ENCODE measurements at places on chromosomes 2 and 18.
A peak's percentile ranks its signal among the peaks of the same experiment; 100 is the strongest.

GRCh38 chr18:63155910-63156773, 163.4 kb downstream of the BCL2 start:
- no peak for DNase-seq

DNA sequence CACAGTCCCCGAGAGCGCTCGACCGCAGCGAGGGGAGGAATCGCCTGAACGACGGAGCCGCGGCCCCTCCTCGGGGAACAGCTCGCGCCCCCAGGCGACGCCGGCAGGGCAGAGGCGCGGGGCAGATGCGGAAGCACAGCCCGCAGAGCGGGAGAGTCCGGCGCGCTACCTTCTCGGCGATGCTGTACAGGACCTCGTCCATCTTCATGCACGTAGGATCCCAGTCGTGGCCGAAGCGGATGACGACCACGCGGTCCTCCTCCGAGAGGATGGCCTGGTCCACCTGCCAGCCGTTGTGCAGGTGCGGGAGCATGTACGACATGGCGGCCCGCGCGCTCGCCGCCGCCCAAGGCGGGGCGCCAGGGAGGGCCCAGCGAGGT, 302 bp downstream of the TXNL4A start:
- peak; percentile 88 for DNase-seq

- no peak for DNase-seq
These were observed 136.3 kb downstream of the CD8B2 start for GRCh38 chr2:106623456-106623855.

DNA sequence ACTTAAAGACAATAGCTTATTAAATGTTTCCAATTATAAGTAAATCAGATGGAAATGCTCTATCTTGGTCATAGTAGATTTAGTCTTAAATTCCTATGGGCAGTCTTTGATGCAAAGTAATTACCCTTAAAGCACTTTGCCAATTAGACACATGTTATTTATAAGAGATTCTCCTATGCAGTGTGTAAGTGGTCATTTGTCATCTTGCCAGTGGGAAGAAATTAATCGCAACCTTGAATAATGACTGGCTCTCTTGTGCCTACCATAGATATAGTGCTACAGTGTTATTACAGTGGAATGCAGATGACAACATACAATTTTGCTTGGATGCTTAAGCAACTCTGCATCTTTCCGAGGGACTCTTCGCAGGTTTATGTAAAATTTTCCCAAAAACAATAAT, 311.0 kb upstream of the THUMPD2 start:
- DNase-seq: no peak

- no peak for DNase-seq
These were observed 90.4 kb upstream of the CBLN2 start for GRCh38 chr18:72634500-72634899.

DNA sequence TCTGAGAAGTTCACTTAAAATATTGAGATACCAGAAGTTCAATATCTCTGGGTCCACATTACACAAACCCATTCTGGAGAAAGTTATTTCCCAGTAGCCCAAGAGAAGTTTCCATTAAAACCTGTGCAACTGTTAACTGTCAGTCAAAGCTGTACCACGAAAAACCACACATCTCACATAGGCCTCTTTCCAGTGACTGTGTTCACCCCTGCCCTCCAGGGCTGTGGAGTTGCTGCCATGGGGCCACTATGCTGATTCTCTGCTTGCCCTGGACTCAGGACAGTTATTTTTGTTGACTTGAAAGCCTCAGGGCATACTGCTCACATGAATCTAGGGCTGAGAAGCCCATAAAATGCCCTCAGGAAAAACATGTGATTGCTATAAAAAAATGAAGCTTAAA, 153.8 kb downstream of the PIEZO2 start:
- DNase-seq: no peak

GRCh38 chr2:208245746-208246145, 9.1 kb downstream of the IDH1 start:
- DNase-seq: no peak

DNA sequence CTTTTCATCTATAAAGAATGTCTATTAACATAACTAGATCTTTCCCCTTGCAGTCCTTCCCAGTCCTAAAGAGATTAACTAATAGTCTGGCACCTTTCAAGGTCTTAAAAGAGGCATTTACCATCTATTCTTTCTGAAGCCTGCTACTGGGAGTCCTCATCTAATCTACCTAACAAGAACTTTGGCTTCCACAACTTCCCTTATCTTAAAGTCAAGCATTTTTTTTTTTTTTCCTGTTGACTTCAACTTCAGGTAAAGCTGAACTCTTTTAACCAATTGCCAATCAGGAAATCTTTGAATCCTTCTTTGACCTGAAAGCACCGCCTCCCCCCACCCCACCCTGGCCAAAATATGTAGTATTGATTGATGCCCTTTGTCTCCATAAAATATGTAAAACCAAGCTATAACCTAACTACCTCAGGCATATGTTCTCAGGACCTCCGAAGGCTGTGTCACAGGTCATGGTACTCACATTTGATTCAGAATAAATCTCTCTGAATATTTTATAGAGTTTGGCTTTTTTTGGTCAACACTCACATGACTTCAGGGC, 168.6 kb downstream of the PTPRM start:
- no peak for DNase-seq

- peak; percentile 90 for DNase-seq
These were observed 1.8 kb upstream of the BCL11A start for GRCh38 chr2:60555066-60555782.

DNA sequence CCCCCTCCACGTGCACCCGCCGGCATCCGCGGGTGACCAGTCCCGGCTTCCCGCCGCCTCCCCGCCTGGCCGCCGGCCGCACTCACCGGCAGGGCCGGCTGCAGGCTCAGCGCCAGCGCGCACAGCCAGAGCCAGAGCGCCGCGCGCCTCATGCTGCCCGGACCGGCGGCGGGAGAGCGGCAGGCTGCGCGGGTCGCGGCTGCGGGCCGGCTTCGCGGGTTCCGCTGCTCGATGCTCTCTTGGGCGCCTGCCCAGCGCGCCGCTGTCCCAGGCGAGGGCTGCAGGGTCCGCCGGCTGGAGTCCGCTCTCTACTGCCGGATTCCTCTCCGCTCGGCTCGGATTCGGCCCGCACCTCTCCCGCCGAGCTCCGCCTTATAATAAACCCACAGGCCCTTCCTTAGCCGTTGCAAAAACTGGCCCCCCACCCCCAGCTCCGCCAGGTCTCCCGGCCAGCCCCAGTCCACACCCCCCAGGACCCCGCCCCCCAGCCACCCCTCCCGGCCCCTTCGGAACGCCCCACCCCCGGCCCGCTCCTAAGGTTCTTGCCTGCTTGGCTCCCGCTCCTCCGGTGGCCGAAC, at the start of gene SDC1:
SDC1 (minus strand) TSS at position 415 of the 578 bp plus-strand sequence; CDS start at position 152, 263 bp downstream.
- DNase-seq: peak; percentile 90

DNA sequence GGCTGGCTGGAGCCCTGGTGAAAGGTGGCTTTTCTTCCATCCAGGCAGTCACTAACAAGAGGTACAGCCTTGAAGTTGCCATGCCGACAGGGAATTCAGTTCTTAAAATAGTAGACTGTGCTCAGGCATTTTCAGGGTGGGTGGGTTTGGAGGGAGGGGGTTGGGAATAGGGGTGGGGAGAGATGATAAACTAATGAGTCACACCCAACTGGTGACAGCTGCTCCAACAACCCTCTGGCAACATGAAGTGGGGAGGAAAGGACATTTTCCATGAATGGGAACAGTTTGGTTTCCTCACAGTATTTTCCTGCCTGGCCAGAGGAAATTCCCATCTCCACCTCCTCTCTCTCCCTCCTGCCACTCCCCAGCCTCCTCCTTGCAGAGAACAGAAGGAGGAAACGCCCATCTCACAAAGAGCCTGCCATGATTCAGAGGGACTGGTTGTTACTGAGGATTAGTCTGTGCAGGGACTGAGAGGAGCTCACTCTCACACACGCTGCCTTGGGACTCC, 113.0 kb upstream of the SLC1A4 start:
- DNase-seq: no peak

- DNase-seq: no peak
These were observed 39.5 kb upstream of the MARCO start for GRCh38 chr2:118902266-118903028.

DNA sequence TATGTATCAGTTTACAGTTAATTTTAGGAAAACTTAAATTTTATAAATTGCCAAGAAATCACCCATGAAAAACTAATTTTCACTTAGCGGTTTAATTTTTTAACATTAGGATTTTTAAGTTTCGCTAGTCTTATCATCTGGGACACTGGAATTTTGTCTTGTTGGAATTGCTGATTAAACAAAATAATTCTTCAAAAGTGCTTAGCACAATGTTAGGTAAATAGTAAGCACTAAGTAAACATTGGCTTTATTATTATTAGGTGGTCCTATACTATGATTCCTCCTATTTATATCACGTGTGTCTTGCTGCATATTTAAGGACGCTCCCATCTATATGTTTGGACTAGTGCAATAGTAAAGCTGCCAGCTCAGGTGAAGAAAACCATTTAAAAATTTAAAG, 54.6 kb upstream of the MAP4K3 start:
- DNase-seq: no peak

GRCh38 chr2:25297738-25298137, 44.0 kb downstream of the DNMT3A start:
- DNase-seq: no peak

DNA sequence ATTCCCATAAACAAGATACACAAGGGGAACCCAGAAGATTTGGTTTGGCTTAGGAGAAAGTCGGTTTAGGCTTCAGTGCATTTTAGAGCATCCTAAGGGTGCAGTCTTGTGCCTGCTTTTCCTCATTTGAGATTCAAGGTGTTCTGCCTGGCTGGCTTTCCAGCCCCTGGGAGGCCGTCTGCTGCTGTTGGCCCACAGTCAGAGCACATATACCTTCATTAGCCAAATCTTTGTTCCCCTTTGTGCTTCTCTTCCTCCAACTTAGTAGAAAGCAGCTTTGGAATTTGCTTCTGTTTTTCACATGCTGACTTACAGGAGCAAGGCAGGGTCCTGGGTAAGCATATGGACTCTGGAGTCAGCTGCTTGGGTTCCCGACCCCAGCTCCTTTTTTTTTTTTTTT, 477.1 kb upstream of the TCF4 start:
- DNase-seq: no peak

DNA sequence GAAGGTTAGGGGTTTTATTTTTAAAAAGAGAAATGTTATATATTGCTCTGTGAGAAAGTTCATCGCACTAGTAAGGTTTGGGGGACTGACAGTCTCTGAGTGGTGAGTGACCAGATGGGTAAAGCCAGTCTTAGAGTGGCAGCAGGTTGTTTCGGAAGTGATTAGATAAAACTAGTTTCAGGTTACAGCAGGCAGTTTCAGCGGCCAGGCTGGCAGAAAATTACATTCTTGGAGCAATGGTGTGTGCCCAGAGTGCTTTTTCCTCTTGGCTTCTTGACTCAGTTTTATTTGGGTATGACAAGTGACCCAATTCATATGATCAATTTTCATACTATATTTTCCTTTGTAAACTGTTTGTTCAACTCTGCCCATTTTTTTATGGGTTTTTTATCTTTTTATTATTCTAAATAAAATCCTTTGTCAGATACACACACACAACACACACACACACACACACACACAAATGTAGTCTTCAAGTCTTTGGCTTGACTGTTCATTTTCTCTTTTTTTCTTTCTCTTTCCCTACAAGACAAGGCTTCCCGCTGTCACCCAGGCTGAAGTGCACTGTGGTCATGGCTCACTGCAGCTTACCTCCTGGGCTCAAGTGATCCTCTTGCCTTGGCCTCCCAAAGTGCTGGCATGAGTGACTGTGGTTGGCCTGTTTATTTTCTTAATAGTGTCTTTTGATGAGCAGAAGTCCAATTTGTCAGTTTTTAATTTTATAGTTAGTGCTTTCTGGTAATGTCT, 30.9 kb downstream of the RALBP1 start:
- no peak for DNase-seq

DNA sequence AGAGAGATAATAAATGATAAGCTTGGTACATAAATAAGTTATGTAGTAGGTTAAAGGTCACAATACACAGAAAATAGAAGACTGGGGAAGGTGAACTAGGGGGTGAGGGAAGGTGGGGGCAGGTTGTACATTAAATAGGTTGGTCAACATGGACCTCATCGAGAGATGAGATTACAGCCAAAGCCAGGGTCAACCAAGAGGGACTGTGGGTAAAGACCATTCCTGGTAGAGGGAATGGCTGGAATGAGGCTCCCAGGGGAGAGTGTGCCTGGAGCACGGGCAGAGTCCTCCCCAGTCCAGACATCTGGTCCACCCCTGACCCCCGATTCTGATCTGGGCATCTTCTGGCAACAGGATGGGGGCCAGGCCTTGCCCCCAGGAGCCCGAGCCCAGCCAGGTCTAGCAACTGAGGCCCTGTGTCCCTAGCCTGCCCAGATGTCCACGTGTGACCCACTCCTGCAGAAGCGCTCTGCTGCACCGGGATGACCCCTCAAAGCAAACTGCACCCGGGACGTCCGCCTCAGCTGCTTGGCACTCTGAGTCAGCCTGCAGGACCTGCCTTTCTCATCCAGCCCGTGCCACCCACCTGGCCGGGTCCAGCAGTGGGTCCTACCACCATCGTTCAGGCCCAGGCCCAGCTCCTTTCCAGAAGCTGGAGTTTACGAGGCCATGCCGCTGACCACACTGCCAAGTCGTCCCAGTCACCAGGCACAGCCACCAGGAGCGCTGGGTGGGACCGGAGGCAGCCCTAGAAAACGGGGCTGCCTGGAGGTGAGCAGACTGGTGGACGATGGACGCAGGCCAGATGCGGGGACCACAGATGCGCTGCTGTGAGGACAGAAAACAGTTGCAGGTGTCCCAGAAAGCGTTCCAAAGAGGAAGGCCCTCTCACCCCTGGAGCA, 56.2 kb upstream of the ID2 start:
- DNase-seq: no peak

- DNase-seq: no peak
These were observed 11.9 kb upstream of the IGFBP2 start for GRCh38 chr2:216621292-216621691.

- DNase-seq: no peak
These were observed 891.6 kb upstream of the ZEB2 start for GRCh38 chr2:145411493-145411892.

- no peak for DNase-seq
These were observed 11.1 kb downstream of the RAB3GAP1 start for GRCh38 chr2:135063210-135063609.

- DNase-seq: no peak
These were observed 344.3 kb upstream of the KCNH7 start for GRCh38 chr2:163182764-163183354.

GRCh38 chr2:216281876-216282275, 90.4 kb downstream of the MARCHF4 start:
- DNase-seq: no peak

- DNase-seq: no peak
These were observed 92.5 kb downstream of the PTPN4 start for GRCh38 chr2:119852214-119852613.

DNA sequence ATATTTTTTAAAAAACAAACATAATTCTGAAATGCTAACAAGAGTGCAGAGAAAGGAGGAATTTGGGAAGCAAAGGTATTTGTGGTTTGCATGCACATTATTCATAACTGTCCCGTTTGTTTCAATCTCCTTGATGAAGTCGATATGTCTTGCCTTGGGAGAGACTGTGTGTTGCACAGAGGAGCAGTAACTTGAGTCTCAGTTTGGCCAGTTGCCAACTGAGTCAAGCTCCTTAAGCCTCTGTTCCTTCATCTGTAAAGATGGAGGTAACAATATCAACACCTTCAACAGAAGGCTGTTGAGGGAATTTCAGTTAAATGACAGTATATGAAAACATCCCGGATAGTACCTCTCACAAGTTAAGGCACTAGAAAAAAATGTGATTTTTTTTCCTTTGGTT, 226.2 kb downstream of the ASXL3 start:
- no peak for DNase-seq

- no peak for DNase-seq
These were observed 30.2 kb upstream of the ROCK1 start for GRCh38 chr18:21141668-21142422.

Measured in right kidney (tissue), 9 donors.